Mesenteric fat pad (tissue), 1 donor: ENCODE measurements at places on chromosomes 6 and 20. TPM values are rescaled to one million over a fixed set of nuclear protein-coding genes. Genes with fewer than 3 reads are reported as not detected.

DNA sequence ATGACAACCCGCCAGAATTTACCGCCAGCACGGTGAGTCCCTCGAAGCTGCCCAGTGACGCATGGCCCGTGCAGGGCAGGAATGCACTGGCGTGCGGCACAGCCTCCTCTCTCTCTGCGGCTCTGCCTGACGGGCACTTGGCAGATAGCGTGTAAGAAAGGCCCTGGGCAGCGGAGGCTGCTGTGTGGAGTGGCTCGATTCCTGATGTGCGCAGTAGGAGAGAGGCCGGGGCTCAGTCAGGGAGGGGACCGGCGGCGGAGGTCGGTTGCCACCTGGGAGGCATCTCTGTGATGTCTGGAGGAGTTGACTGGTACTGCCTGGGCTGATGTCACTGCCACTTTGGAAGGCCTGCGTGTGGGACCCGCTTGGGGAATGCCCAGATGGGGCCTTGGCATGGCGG lies 170.7 kb downstream of the TAF4 start:
- no peak for DNase-seq

DNA sequence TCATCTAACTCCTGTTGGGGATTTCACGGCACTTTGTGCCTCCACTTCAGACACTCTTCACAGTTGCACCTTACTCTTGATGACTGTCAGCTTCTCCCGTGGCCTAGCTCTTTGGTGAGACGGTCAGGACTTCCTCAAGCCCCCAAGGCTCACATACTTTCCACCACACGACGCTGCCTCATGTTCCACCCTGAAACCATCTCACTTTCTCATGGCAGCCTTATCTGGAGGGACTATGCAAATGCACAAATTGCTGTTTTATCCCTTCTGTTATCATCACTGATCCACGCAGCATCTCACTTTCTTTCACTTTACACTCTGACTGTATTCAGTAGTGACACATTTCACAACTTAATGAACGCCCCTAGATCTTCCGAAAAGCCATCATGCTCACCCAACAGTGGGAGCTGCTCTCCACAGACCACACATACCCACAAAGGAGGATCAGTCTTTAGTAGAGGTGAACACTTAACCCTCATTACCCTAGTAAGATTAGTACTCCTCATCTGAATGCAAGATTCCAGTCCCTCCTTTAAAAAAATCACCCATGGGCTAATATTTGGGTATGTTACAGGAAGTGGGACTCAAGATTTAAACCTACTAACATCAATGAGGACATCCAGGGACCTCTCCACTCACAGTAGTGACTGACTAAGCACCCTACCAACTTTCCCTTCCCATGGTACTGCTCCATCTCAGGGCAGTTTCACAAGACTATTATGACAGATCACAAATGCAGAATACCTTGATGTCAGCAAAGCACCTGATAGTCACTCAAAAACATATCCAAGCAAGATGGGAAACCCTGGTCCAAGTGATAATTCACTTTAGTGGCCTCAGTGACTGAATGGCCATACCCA lies 35.4 kb downstream of the FYN start:
- DNase-seq, result no peak

DNA sequence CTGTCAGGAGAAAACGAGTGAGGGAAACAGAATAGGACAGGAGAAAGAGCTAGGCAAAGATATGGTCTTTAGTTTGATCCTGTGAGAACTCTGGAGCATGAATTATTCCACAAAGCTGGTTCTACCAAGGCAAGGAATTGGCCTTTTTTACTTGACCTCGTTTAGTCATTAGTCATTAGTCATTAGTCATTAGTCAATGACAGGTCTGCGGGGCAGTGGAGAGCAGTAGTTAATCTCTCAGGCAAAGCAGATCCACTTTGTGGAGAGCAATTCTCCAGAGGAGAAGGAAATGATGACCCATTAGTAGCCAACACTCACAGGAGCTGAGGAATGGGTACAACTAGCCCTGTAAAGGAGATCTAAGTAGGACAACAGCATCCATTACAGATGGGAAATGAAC lies 22.0 kb upstream of the ABCC10 start:
- no peak for DNase-seq

- no peak for DNase-seq
Measured at GRCh38 chr6:163133017-163133416, 281.5 kb upstream of the QKI start.

GRCh38 chr6:79504372-79504771 lies 32.9 kb downstream of the LCA5 start:
- DNase-seq, result no peak

GRCh38 chr20:2162125-2162822 lies 60.6 kb downstream of the STK35 start:
- DNase-seq, result peak; percentile 76

- no peak for DNase-seq
Measured at GRCh38 chr6:52739627-52740026, 23.6 kb downstream of the GSTA2 start.

DNA sequence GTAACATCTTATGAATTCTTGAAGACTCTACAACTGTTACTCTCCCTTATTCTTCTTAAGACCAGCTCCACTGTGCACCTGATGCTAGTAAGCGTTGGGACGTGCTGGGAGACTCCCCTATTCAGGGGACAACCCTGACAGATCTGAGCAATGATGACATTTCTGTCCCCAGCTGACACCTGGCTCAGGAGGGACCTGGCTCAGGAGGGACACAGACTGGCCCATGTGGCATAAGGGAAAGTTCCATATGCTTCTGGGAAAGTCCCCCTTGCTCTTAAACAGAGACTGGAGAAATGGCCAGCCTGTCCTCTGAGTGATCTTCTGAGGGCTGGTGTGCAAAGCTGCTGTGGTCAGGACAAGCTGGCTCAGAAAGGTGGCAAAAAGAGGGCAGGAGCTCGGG lies 10.0 kb upstream of the CD93 start:
- no peak for DNase-seq

GRCh38 chr6:44781912-44782597 lies 394.5 kb downstream of the CDC5L start:
- no peak for DNase-seq

- no peak for DNase-seq
Measured at GRCh38 chr20:46646659-46647380, 4.4 kb downstream of the SLC13A3 start.

DNA sequence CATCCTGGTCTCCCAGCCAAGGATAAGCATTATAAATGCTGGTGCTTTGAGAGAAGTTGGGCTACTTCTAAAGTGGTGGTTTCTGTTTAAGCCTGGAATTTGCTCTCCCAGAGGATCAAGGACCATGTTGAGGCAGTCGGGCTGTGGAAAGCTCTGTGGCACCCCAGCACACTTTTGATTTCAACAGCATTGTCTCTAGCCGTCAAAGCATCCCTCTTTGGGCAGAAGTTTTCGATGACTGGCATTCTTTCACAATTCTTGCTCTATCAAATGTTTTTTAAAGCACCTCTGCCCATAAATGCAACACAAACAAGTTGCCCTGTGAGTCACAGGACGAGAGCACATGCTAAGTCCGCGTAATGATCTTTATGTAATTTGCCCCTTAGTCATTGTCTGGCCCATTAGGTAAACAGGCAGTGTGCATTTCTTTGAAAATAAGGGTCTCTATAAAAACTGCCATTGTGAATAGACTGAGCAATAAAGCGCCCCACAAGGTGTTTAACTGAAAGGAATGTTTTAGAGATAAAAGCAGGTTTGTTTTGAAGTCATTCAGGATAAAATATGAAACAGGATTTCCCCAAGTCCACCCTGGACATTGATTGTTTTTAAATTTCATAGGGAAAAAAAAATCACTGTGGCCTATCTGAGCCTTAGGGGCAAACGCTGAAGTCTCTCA lies 44.7 kb upstream of the FOXQ1 start:
- DNase-seq, result no peak

DNA sequence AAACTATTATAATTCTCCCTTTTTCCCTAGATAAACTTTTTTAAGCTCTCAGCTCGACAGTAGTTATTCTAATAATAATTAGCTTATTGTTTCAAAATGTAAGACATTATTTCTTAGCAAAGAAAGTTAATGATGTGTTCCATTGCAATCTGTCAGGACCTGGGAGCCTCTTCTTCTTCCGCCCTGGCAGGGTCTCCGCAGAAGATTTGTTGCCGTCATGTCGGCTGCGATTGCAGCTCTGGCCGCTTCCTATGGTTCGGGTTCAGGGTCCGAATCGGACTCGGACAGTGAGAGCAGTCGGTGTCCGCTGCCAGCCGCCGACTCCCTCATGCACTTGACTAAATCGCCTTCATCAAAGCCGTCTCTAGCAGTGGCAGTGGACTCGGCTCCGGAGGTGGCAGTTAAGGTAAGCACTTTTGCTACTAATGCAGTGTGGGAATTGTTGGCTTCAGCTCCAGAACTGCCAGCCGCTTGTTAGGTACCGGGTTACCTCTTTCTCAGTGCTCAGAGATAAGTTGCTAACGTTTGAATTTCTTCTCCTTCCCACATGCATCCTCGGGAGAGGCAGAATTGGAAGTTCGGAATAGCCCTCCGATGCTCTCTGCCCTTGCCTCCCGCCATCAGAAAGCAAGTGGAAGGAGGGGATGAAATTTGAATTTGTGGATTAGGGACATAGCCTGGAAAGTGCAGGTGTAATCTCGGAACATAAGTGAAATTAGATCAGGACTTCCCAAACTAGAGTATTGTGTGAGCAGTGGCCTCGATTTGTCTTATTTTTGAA lies at the start of gene CDC40:
Gene CDC40 (plus strand): TSS at position 200 of the 781 bp plus-strand sequence. CDS start 18 bp downstream, at position 218.
- peak; percentile 90 for DNase-seq

The PAK5 gene
- not detected for total RNA-seq
